ENCODE measurements at places on chromosomes 11 and 22.

GRCh38 chr11:45211732-45212131 lies 65.3 kb downstream of the PRDM11 start:
- DNase-seq, result no peak

GRCh38 chr11:38005597-38005996 lies 1407.6 kb upstream of the RAG2 start:
- DNase-seq, result no peak

DNA sequence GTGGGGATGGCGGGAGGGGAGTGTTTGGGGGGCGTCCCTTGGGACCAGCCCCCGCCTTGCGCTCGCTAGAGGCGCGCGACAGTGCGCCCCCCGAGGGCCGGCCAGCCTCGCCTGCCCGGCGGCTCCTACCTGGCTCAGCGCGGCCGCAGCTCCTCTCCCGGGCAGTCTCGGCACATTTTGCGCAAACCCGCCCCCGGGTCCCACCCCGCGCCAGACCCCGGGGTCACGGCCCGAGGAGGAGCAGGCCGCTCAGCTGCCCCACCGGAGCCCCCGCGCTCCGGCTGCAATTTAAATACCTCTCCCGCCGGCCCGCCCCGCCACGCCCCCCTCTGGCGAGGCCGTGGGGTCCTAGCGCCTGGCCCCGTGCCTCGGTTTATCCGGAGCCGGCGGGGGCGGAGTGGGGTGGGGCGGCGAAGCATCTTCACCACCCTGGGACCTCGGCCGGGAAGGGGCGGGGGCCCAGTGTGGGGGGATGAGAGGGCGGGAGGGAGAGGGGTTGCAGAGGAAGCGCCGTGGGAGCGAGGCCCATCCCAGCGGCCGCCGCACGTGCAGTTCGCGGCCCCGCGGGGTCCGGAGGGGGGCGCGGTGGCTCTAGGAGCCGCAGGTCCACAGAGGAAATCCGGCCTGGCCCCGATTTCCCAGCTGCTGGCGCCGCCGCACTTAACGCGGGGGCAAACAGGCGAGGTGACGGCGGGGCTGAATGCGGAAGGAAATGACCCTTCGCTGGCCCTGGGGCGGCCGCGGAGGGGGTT lies at the start of gene LRRC32:
LRRC32 (minus strand) TSS at position 263 of the 752 bp plus-strand sequence. CDS start 4,793 bp downstream, outside the sequence.
- DNase-seq, result no peak

GRCh38 chr11:71304491-71304890 lies 52.1 kb upstream of the SHANK2 start:
- no peak for DNase-seq

- DNase-seq, result no peak
These were observed 10.2 kb downstream of the GRAP2 start for GRCh38 chr22:39910876-39911613.

DNA sequence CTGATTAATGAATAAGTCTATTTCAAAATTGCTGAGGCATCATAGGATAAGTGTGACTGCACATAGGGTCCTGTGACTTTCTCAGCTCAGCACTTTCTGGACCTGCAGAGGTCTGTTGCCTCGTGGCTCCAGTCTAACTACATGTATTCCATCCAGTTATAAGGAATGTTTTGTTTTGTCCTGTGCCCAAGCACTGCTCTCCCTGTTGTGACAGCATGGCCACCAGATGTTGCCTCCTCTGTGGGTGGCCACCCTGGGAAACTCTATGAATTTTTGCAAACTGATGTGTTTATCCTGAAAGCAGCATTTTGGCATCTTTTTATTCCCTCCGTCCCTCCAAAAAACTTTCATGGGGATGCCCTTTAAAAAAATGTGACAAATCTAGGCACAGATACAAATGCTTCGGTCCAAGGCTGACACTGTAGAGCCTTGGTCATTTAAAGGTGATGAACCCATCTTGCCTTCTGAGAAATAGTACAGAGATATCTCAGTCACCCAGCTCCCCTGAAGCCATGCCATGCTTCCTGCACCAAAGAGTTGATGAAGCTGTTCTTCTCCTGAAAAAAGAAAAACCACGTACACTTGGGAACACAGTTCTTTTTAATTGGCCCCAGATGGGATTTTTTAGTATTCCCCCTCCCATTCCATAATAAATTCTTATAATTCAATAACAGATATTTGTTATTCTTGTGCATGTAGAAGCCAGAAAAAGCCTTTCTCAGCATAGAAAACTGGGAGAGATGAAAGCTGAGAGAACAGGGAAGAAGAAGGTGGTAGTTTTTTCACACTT lies 72.6 kb downstream of the CCDC34 start:
- DNase-seq, result no peak

GRCh38 chr11:60950933-60951605 lies 907 bp downstream of the SLC15A3 start:
- DNase-seq, result no peak

- DNase-seq, result no peak
These were observed 5.2 kb downstream of the TMEM134 start for GRCh38 chr11:67463680-67464410.

- no peak for DNase-seq
These were observed 33.3 kb upstream of the ZC3H12C start for GRCh38 chr11:110059706-110060463.

- DNase-seq, result no peak
These were observed 33.2 kb downstream of the ADORA2A start for GRCh38 chr22:24460418-24461089.

GRCh38 chr11:125164422-125165110 lies at the start of gene PKNOX2:
TSS of gene PKNOX2 (plus strand) at chr11:125164751. CDS start at chr11:125351306, 186,555 bp downstream.
- peak; percentile 9 for DNase-seq

- DNase-seq, result peak; percentile 92
These were observed 139.2 kb downstream of the DSCAML1 start for GRCh38 chr11:117657794-117658193.
